ENCODE measurements at places on chromosomes 12 and 14. TPM values are rescaled to one million over a fixed set of nuclear protein-coding genes. Genes with fewer than 3 reads are reported as not detected.

The PALS1 gene
- total RNA-seq, result 24.7 TPM

The PPP4R4 gene
- under 0.01 TPM for total RNA-seq

The EID3 gene
- total RNA-seq, result 1.9 TPM

The RNASE7 gene
- not detected for total RNA-seq
